ENCODE measurements at places on chromosomes 4 and X. TPM values are rescaled to one million over a fixed set of nuclear protein-coding genes. Genes with fewer than 3 reads are reported as not detected.

The CDS1 gene
- 39.8 TPM for total RNA-seq

DNA sequence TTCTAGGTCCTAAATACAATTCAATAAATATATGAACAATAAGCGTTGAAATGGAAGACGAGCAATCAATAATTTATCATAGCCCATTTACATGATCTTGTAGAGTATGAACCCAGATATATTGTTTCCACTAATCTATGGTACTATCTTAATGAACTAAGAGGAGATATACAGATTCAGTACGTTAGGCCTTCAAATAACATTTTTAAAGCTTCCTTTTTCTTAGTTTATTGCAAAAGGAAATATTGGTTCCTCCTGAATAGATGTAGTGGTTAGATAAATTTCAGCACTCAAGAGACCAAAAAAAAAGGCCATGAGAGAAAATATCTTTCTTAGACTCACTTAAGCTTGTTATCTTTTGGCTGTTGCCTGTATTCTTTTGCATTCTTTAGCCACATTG is 147.5 kb upstream of the PITX2 start:
- H3K4me1 ChIP-seq, result no peaks in the 10 kb centered on the region
- DNase-seq, result no peak
- no peaks in the 10 kb centered on the region for H3K27me3 ChIP-seq
- H3K36me3 ChIP-seq, result no peaks in the 10 kb centered on the region
- H3K4me3 ChIP-seq, result no peak overlapping the region

GRCh38 chr4:77432717-77433417 is 172.8 kb upstream of the CXCL13 start:
- H3K4me3 ChIP-seq, result no peak overlapping the region
- H3K4me1 ChIP-seq, result peaks cover 7% of the 10 kb centered on the region
- H3K27ac ChIP-seq, result no peak overlapping the region
- H3K36me3 ChIP-seq, result no peaks in the 10 kb centered on the region
- no peaks in the 10 kb centered on the region for H3K27me3 ChIP-seq

DNA sequence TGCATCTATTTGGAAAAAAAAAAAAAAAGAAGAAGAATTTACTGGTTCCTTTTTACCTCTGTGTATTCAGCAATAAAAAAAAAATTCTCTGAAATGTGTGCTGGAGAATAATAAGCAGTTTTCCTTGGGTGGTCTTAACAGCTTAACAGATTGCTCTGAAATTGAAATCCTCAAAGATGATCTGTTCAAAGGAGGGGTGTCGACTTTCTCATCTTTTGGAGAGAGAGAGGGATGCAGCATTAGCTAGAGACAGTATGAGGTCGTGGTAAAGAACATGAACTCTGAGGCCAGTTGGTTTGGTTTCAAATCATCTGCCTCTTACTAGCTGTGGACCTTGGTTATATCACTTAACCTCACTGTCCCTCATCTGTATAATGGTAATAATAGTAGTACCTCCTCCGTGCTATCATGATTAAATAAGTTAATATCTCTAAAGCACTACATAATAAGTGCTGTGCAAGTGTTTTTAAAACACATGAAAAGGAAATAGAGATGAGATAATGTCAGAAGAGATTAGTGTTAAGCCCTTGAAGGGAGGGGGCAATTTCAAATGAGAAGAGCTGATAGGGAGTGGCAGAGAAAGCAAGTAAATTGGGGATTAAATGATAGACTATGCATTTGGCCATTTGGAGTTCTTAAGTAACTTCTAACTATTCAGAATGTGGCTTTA is 109.9 kb upstream of the LIMCH1 start:
- DNase-seq, result no peak
- H3K36me3 ChIP-seq, result no peaks in the 10 kb centered on the region
- H3K27ac ChIP-seq, result peak overlapping the region; percentile 83
- H3K4me3 ChIP-seq, result no peak overlapping the region

The FGG gene
- total RNA-seq, result 200 TPM
